ENCODE measurements at places on chromosomes 11 and 22.

DNA sequence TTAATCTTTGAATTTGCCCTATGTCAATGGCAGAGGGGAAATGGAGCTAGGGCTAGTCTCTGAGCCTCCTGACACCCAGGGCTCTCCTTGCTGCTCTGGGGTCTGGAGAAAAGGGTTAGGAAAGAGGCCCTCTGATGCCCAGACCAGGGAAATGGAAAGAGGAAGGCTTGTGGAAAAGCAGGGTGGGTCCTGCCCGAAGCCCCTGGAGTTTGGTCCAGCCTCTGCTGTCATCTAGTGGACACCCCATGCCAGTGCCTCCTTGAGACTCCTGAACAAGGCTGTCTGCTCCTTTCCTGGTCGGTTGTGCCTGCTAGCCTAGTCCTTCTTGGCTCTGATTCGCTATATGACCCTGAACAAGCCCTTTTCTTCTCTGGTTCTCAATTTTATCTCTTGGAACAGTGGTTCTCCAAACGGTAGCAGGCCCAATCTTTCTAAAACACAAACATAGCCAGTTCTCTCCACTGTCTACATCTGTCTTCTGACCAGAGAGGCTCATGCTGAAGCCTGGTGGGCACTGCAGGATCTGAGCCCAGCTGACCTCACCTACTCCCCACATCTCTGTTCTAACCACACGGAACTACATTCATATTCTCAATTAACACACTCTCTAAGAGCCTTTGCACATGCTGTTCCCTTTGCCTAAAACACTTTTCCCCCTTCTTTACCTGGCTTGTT, 8.8 kb upstream of the PLA2G3 start:
- DNase-seq = peak; percentile 83

GRCh38 chr11:95545116-95545875, 244.3 kb downstream of the FAM76B start:
- peak; percentile 58 for DNase-seq

GRCh38 chr11:79860336-79860735, 419.5 kb upstream of the TENM4 start:
- DNase-seq = no peak

GRCh38 chr11:73795925-73796632, 8.4 kb downstream of the MRPL48 start:
- DNase-seq = no peak

- no peak for DNase-seq
Observed at GRCh38 chr11:778976-779954, 2.0 kb upstream of the GATD1 start.

DNA sequence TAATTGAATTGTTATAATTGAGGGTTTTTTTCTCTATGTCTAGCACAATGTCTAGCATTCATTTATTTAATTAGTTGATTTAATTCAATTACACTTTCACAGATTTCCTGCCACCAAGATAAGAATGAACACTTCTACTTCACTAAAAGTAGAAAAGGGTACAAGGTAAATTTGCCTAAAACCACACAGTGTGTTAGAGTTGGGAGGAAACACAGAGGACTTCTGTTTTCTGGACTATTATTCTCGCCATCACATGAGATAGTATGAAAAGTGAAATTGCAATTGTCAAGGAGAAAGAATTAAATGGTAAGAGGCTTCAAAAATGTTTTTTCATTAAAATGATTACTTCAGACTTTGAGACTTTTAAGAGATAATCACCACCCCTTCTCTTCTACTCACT, 109.5 kb downstream of the ETS1 start:
- DNase-seq = peak; percentile 74

DNA sequence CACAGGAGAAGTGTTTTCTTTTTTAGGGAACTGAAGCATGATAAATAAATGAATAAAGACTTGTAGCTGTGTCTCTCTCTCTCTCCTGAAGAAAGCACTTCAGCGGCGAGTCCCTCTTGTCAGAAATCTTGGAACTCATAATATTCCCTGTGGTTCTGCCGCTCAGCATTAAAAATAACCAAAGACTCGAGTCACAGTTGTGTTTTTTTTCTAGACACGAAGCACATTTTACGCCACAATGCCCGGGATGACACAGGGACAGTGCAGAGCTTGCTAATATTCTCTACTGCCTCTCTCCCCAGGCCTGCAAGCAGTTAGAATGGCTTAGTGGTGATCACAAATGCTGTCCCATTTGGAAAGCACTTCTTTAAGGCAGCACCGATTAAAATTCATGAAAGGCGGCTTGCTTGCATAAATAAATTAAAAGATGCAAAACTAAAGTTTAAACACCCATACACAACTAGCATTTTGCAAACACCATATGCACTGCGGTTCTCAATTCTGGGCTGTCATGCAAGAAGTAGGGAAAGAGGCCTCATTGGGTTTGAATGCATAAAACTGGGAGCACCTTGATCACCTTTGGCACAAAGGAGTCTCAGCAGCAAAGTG, 597.4 kb downstream of the SOX6 start:
- no peak for DNase-seq

GRCh38 chr11:119728211-119728626, 781 bp downstream of the NECTIN1 start:
- no peak for DNase-seq

DNA sequence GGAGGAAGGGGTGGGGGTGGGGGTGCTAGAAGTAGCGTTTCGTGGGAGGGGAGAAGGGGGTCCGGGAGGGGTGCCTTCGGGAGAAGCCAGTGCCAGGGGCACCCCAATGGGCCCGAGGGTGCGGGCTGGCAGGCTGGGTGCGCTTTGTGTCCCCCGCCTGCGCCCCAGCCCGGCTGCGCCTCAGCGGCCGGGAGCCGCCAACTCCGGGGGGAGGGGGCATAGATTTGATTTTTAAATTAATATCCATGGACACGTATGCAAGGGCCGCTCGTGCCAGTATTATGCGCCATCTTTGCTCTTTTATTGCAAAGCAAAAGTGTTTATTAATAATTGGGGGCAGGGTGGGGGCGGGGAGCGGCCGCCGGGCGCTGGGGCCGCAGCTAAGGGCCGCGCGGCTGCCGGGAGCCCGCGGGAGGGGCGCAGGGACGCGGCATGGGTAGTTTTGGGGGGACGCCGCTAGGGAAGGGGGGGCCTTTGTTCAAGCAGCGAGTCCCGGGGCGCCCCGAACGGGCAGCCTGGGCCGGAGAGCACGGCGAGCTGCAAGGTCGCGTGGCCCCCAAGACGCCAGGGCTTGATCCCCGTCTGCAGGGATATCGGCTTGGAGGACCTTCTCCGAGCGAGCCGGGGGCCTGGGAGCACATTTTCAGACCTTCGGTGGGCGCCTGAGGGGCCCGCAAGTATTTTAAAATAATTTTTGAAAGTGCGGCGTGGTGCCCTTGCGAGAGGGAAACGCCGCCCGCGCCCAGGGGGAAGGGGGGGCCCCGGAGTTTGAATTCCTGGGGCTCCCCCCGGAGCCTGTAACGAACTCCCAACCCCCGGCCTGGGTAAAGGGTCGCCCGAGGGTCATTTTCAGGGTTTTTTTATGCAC, 959 bp downstream of the CCND1 start:
- DNase-seq = no peak

DNA sequence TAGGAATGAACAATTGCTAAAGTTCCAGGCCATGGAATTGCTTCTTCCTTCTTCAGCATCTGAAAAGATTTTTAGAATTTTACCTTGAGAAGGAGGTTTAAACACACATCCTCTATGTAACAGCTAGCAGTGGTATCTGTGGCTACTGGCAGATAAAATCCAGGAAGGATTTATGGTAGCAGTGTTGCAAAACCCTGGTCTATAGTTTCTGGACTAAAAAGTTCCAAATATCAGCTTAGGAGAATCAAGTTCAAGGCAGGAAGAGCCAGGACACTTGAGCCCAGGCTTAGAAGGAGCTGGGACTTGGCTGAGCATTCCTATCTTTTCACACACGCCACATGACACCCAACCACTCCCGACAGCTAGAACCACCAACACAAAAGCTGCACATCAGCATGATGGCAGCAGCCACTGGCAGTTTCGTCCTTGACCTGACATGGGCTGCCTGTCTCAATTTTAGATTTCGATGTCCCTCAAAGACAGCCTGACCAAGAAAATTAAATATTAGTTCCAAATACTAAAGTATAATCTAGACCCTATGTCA, 14.1 kb downstream of the LARGE2 start:
- DNase-seq = no peak

GRCh38 chr11:94885133-94885532, 88.2 kb downstream of the CWC15 start:
- DNase-seq = no peak

DNA sequence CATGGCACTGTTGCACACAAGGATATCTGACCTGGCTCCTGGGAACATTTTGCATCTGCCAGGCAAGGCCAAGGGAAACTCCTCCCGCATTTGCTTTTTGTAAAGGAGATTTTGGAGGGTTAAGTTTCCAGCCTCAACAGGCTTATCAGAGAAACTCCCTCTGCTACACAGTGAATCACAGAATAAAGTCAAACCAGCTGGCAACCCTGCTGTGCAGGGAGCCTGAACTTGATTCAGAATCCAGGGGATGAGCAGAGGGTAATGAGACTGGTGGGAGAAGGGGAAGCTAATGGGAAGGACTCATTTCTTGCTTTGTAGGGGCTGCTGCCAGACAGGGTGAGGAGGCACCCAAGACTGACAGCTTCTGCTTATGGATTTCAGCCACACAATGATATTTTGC, 185.3 kb upstream of the ISX start:
- DNase-seq = no peak

Measured in Karpas-422 (cell line).